SK-N-SH (cell line): ENCODE measurements at places on chromosomes 16 and 17. TPM values are rescaled to one million over a fixed set of nuclear protein-coding genes. Genes with fewer than 3 reads are reported as not detected.

GRCh38 chr17:21378553-21378952 is 2.4 kb downstream of the KCNJ12 start:
- no peak for DNase-seq

EFCAB5 gene
- 0.05 TPM in 1 of 2 replicates, not detected in the other for polyA plus RNA-seq

RNF227 gene
- polyA plus RNA-seq: 7.4 and 9.0 TPM in 2 replicates

KRT27 gene
- polyA plus RNA-seq: not detected in 2 replicates

FOXN1 gene
- not detected in 2 replicates for polyA plus RNA-seq

- DNase-seq: peak; percentile 35
Measured at GRCh38 chr17:73043686-73044581, 48.6 kb downstream of the SLC39A11 start.

- DNase-seq: peak; percentile 99
Measured at GRCh38 chr17:58513965-58514769, at the start of gene MTMR4. Gene MTMR4 (minus strand): TSS chr17:58514638. CDS start chr17:58514407, 231 bp downstream.

GRCh38 chr17:55546991-55547664 is 35.9 kb upstream of the SMIM36 start:
- no peak for DNase-seq

IGSF6 gene
- polyA plus RNA-seq: not detected in 2 replicates
